ENCODE measurements at places on chromosomes 1 and 21. TPM values are rescaled to one million over a fixed set of nuclear protein-coding genes. Genes with fewer than 3 reads are reported as not detected.

DNA sequence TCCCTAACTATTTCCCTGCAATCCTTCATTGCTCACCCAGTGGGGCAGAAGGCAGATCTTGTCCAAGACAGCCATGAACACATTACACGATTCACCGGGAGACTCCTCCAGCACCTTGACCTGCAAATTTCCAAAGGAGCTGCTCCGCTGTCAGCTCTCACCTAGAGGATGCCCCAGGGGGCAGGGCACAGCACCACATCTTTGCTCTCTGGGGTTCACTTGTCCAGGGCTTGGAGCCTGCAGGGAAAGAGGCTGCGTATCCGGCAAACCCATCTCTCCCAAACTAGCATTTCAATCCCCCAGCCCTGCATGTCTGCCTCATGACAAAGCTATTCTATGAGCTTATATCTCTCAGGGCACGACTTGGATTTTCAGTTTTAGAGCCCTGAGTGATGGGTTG, 35.1 kb upstream of the OLIG2 start:
- no peak for DNase-seq

GRCh38 chr1:58047265-58047858, 499.2 kb downstream of the OMA1 start:
- DNase-seq: no peak

- no peak for DNase-seq
These were observed 1.2 kb downstream of the JMJD4 start for GRCh38 chr1:227733751-227734545.

DNA sequence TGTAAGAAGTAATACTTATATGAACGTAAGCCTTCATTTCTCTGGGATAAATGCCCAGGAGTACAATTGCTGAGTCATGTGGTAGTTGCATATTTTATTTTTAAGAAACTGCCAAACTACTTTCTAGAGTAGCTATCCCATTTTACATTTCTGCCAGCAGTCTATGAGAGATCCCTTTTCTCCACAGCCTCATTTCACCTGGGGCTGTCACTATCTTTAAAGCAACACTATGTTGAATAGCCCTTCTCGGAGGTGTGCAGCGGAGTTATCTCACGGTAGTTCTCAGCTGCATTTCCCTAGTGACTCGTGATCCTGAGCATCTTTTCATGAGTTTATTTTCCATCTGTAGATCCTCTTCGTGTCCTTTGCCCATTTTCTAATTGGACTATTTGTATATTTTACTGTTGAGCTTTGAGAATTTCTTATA, 93.4 kb downstream of the ADARB1 start:
- no peak for DNase-seq

GRCh38 chr1:109307274-109308021, 637 bp upstream of the MYBPHL start:
- DNase-seq: no peak

GRCh38 chr1:226108935-226109828, 46.7 kb downstream of the H3-3A start:
- DNase-seq: no peak

- DNase-seq: no peak
These were observed 26.0 kb downstream of the MACF1 start for GRCh38 chr1:39230261-39231190.

- DNase-seq: no peak
These were observed 40.2 kb downstream of the RASAL2 start for GRCh38 chr1:178134061-178134460.

DNA sequence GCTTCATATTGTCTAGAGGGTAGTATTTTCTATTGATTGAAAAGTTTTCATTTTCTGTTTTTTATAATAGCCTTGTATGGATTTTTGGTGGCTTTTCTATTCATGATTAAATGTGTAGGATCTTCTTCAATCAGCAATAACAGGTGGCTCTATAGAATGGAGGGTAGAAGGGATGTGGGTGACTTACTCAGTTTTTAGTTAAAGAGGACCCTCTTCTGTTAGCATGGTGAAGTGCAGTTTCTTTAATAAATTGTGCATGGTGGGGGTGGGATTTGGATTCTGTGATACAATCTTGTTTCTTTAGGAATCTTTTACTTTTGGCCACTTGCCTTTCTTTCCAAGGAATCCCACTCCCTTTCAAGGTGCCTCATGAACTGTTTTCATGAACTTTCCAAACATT, 64.7 kb downstream of the SLC35A3 start:
- no peak for DNase-seq

- DNase-seq: no peak
These were observed 55.0 kb upstream of the PTGFRN start for GRCh38 chr1:116854716-116855115.

DNA sequence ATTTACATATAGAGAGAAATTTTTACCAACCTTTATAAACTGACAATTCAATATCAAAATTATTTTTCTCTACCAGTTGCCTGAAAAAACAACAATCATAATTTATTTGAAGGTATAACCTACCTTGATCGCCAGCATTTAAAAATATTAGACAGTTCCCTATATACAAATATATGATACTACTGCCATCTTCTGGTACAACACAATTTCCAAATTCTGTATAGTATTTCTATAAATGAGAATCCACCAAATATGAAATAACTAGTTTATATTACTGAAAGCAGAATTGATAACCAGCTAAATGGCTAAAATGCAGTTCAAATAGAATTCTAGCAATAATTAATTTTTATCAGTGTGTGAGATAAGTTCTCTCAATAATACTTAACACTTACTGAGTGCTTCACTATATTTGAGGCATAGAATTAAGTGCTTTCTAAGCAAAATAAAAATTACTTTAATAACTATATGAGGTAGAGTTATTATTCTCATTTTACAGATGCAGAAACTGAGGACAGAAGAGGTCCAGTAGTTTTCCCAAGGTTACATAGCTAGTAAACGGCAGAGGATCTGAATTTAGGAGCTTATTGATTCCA, 75.6 kb downstream of the PIGK start:
- DNase-seq: no peak

- no peak for DNase-seq
These were observed 24.8 kb upstream of the HP1BP3 start for GRCh38 chr1:20811916-20812315.

DNA sequence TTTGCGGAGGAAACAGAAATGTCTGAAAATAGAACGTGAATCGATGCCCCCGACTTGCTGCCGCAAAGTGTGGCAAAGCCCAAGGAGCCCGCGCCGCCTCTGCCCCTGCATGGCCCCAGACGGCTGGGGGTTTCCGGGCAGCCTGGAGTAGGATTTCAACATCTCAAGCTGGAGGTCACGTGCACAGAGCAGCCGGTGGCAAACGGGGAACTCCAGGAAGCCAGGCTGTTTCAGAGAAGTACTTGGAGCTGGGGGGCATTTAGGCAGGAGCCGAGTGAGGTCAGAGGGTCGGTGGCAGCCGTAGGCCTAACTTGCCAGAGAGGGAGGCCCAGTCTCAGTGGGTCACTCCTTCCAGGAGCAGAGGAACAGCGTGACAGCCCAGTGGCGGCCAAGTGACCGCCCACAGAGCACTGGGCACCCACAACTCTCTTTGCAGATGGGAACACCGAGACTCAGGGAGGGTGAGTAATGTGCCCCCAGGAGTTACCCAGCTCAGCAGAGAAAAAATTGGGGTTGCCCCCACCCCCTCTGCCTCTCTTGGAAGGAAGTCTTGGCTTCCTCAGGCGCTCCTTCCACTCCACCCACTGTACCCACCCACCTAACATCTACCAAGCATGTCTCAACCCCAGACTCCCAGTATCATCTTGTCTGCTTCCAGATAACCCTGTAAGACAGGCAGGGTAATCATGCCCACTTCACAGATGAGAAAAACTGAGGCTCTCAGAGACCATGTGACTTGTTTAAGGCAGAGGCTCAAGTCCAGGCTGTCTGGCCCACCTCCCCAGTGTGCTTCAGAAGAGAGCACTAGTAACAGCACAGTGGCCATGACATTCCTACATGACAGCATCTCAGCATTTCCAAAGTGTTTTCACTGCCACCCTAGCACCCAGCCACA, 179.4 kb downstream of the HIVEP3 start:
- peak; percentile 63 for DNase-seq

- no peak for DNase-seq
These were observed 759 bp downstream of the SMYD3 start for GRCh38 chr1:246506367-246506673.

DNA sequence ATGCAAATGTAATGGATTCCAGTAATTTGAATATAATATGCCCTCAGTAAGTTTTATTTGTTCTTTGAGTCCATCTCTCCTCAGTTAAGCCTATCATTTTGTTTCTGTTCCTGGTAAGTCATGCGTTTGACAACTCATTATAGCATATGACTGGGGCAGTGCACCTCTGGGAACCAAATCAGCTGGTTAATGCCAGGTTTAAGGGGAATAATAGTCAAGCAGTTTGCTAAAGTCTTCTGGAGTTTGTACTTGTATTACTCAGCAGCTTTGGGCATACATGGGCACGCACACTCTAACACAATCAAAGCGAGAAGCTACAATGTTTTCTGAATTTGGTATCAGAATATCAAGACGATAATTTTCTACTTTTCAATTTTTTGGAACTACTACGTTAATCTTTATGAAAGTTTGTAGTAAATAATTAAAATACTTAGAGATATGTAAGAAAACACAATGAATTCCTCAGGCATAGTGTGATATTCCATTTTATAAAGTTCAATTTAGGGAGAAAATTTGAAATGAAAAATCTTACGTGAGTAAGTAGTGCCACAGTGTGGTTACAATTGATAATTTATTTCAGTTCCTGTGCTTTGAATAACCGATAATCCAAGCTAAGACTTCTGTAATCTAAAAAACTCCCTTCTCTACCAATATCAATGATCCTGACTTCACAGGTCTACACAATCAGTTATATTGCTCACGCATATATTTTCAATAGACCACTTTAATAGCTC, 43.8 kb upstream of the KCTD3 start:
- DNase-seq: no peak

GRCh38 chr1:55127827-55128343, 87.3 kb downstream of the USP24 start:
- DNase-seq: no peak

DNA sequence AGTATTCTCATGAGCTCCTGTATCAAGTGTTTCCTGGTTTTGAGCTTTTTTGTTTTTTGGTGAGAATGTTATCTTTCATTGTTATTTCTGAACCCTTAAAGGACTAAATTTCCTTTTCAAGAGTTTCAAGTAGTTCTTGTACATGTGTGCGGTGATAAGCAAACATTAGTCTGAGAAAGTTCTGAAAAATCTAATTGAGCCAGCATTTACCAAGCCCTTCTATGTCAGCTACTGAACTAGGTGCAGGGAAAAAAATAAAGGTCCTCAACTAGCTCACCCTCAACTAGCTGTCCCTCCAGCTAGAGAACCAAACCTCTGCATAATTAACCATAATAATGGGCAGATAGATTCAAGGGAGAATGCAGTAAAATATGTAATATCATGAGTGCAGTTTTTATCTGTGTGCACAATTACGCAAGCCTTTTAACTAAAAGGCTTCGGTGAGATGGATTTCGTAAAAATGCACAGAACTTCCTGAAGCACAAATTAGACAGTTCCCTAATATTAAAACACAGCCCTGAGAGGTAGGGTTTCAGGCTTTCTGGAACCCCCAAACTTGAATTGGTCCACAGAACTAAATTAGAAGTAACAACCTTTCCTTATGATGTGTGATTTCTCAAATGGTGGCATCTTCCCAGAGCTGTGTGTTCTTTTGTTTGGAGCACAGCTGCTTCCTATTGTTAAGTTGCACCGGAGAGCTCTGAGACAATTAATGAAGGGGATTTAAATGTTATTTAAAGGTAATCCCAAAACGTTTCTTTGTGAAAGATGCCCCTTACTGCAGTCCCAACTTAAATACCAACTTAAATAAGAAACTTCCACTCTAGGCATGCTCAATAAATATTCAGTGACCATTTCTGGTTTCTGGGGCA, 165.8 kb downstream of the NFIA start:
- no peak for DNase-seq

DNA sequence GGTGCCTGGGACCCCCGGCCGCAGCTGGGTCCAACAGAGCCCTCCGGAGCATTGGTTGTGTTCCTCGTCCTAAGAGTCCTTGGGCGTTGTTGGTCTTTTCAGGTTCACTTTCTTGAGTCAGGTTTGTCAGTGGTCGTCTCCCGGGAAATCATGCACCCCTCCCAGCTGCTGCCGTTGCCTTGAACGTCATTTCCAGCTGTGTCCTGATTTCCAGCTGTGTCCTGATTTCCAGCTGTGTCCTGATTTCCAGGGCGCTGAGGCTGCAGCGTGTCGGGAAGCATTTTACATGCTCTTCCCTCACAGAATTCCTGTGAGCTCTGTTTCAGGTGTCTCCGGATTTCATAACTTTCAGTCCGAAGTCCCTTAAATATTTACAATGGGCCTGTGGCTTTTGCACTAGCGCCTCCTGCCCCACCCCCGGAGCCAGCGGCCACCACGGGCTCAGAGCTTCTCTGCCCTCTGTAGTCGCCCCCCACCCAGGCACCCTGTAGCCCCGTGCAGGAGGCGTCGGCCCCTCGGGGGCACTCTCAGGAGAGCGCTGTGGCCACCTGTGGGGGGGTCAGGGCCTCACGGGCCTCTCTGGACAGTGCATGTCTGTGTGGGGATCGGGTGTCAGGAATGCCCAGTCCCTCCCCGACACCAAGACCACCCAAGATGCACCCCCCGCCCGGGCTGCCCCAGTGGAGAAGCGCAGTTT, 66.7 kb downstream of the COL18A1 start:
- no peak for DNase-seq

DNA sequence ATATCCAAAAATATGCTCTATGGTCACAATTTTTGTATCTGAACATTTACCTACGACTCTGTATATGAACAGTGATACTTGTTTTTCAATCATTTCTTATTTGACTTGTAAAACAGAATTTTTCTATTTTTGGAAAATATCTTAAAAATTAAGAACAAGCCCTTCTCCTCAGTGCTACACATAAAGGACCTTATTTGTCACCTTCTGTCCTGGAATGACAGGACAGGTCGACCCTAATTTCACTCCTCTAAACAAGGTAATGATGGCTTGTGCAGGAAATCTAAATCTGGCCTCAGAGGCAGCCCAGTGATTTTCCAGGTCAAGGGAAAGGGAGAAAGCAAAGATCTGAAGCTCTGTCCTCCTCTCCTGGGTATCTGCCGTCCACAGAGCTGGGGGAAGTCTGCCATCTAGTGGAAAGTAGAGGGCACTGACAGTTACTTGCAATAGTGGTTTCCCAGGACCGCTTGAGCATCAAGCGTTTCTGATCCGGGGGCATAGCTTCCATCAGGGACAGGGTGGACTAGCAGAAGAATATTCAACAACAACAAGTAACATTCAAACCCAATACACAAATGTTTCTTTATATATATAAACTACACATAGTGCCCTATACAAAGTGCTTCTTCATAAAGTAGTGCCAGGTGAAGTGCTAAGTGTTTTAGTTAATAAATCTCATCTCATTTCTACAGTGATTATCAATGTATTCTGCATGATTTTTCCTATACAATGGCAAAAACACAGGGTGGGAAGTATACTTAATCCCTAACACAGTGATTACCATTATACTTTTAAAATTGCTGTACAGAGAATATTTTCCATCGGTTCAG, 74.6 kb downstream of the SLC25A24 start:
- DNase-seq: peak; percentile 43

The PSMD4 gene
- 271 TPM for total RNA-seq

The LDLRAD1 gene
- total RNA-seq: not detected

The EPHA10 gene
- 0.21 TPM for total RNA-seq

The CD1D gene
- total RNA-seq: not detected

The GNAT2 gene
- 0.18 TPM for total RNA-seq

Measured in activated T-helper 2 cell treated with anti-CD3 and anti-CD28 coated beads, Interferon-gamma antibody, Interleukin-2, Interleukin-4, amounts not matched to agents 10 μg/mL and 5 μg/mL and 100 μg/mL, durations not matched to agents 14 hours and 24 hours and 36 hours (primary cell).